T-cell (primary cell): ENCODE measurements at places on chromosomes 16 and 17.
A peak's percentile ranks its signal among the peaks of the same experiment; 100 is the strongest.

DNA sequence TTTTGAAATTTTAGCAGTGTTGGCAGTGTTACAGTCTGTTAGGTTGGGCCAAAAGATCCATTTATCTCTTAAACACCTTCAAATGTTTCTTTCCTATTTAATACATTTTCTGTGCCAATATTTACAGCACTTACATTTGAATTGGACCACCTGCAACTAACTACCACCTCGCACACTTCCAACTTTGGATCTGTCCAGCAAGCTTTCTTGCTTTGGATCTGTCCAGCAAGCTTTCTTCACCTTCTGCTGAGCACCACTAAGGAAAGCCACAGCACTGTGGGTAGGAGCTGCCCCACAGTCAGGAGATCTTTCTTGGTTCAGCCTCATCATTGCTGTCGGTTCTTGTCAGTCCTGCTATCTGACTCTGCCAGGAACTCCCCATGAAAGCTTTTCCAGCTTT, 129.3 kb downstream of the PHKB start:
- no peaks in the 10 kb centered on the region for H3K27me3 ChIP-seq
- no peak overlapping the region for H3K27ac ChIP-seq
- H3K4me1 ChIP-seq: no peaks in the 10 kb centered on the region
- H3K4me3 ChIP-seq: no peak overlapping the region
- peaks cover 39% of the 10 kb centered on the region for H3K36me3 ChIP-seq
- no peak for DNase-seq

GRCh38 chr16:69890892-69891282, 60.2 kb upstream of the CLEC18A start:
- H3K27me3 ChIP-seq: no peaks in the 10 kb centered on the region
- H3K4me1 ChIP-seq: no peaks in the 10 kb centered on the region
- no peak for DNase-seq
- peaks cover 60% of the 10 kb centered on the region for H3K36me3 ChIP-seq
- no peak overlapping the region for H3K27ac ChIP-seq

DNA sequence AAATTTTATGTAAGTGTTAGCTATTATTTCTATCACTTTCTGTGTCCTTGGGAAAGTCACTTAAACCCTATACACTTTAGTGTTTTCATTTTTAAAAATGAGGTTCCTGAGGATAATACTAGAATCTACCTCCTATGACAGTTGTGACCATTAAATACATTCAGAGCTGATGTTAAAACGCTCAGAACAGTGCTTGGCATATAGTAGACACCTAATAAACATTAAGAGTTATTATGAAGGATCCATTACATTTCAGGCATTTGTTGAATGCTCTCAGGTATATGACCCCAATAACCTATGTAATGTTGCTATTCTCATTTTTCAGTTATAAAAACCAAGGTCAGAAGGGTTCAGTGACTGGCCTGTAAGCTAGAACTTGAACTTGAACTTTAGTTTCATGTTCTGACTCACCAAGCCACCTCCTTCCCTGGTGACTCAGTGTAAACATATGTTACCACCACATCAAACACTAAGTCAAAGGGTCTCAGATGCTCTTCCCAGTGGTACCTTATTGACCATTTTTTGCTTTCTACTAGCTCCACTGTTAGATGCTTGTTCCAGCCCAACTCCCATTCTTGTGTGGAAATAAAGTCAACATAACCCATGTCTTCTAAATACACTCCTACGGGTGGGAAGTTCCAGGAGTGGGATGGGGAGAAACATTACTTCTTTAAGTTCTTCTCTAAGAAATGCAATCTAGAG, 47.6 kb downstream of the HSD17B2 start:
- H3K27me3 ChIP-seq: no peaks in the 10 kb centered on the region
- H3K4me1 ChIP-seq: no peaks in the 10 kb centered on the region
- no peak for DNase-seq

DNA sequence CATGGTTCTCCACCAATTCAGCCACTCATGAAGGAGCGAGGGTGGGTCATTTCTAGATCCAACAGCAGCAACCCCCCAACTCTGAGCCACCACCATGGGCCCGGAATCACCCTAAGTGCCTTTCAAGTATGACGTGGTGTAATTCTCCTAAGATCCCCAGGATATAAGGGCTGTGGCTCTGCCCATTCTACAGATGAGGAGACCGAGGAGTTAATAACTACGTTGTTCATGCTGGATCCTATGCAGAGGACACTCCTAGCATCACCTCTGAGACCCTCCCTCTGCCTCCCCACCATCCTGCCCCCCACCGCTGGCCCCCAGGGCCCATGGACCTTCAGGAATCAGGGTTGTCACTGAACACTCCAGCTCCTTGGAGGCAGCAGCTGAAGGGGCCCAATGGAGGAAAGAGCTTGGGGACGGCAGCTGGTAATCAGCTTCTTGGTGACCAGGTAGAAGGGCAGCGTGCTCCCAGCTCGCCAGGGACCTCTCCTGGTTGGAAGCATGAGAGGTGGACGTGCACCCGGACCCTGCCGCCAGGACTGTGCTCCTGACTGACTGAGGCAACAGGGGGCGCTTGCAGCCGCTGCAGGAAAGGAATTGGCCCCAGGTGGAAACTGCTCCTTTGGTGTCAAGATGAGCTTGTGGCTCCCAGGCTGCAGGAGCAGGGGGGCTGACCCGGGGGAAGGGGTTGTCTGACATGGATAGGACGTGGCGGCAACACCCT, 28.2 kb upstream of the CACNG1 start:
- no peaks in the 10 kb centered on the region for H3K27me3 ChIP-seq
- DNase-seq: no peak
- no peaks in the 10 kb centered on the region for H3K36me3 ChIP-seq
- H3K4me3 ChIP-seq: no peak overlapping the region

- H3K27me3 ChIP-seq: no peaks in the 10 kb centered on the region
- no peaks in the 10 kb centered on the region for H3K4me1 ChIP-seq
- no peak overlapping the region for H3K27ac ChIP-seq
- H3K36me3 ChIP-seq: peaks cover 55% of the 10 kb centered on the region
- no peak for DNase-seq
Observed at GRCh38 chr17:62581764-62582163, 45.7 kb upstream of the MRC2 start.

DNA sequence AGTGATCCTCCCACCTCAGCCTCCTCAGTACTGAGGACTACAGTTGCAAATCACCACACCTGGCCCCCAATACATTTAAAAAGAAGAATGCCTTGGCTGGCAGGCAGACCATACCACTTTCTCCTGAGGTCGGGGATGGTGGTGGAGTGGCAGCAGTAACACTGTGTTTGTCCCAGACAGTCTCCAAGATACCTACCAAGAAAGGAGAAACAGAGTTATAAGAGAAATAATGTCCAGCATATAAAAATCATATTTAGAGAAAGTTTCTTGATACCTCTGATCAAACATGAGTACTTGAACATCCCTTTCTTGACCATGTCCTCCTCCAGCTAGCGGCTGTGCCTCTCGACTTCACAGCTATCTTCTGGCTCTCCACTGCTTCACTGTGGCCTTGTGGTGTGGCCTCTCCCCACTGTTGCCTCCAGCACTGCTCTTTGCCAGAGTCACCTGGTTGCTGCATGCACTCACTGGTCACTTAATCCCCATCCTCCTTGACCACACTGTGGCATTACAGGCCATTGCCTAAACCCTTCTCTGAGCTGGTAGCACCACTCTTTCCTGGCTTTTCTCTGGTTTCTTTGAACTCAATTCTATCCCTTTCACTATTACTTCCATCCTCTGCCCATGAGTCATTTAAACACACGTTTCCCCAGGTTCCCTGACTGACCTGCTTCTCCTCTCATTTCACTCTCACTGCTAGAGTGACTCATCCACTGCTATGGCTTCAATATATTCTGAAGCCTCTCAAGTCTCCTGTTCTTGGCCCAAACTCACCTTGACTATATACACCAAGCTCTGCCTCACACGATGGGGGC, 45.2 kb downstream of the XPO6 start:
- no peak overlapping the region for H3K4me3 ChIP-seq
- peak overlapping the region; percentile 44 for H3K27ac ChIP-seq
- no peak for DNase-seq
- H3K27me3 ChIP-seq: no peaks in the 10 kb centered on the region

GRCh38 chr17:8574687-8575086, 55.8 kb downstream of the MYH10 start:
- peaks cover 2% of the 10 kb centered on the region for H3K27me3 ChIP-seq
- H3K4me3 ChIP-seq: no peak overlapping the region
- no peak overlapping the region for H3K27ac ChIP-seq

DNA sequence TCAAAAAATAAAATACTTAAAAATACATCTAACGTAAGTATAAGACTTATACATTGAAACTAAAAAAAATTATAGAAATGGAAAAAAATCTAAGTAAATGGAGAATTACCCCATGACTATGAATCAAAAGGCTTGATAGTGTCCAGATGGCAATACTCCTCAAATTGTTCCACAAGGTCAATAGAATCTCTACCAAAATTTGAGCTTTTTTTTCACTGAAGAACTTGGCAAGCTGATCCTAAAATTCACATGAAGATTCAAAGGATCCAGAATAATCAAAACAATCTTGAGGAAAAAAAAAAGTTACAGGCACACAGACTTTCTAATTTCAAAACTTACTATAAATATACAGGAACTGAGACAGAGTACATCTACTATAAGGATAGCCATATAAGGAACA, 448.4 kb upstream of the CDH11 start:
- no peaks in the 10 kb centered on the region for H3K27me3 ChIP-seq
- no peaks in the 10 kb centered on the region for H3K36me3 ChIP-seq
- no peaks in the 10 kb centered on the region for H3K4me1 ChIP-seq
- no peak overlapping the region for H3K27ac ChIP-seq
- H3K4me3 ChIP-seq: no peak overlapping the region
